ENCODE measurements at places on chromosomes 4 and X.

DNA sequence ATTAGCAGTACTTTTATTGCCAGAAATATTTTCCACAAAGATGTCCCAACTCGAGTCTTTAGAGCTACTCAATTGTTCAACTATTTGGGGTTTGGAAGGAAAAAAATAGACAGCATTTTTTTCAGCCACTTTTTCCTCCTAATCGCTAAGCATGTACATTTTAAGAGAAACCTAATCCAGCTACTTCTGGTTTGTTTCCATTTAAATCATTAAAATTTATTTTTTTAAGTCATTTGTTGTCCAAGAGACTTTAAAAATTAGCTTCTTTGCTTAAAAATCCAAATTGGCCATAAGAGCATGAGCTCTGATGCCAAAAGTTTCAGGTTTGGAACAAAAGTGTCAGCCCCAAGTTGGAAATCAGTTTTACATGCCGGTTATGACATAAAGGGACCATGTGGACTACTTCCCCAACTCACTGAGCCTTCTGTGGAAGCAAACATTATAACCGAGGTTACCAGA, 186.3 kb upstream of the INTU start:
- no peak for DNase-seq

GRCh38 chr4:184234155-184234554, 16.5 kb upstream of the ENPP6 start:
- DNase-seq, result no peak

DNA sequence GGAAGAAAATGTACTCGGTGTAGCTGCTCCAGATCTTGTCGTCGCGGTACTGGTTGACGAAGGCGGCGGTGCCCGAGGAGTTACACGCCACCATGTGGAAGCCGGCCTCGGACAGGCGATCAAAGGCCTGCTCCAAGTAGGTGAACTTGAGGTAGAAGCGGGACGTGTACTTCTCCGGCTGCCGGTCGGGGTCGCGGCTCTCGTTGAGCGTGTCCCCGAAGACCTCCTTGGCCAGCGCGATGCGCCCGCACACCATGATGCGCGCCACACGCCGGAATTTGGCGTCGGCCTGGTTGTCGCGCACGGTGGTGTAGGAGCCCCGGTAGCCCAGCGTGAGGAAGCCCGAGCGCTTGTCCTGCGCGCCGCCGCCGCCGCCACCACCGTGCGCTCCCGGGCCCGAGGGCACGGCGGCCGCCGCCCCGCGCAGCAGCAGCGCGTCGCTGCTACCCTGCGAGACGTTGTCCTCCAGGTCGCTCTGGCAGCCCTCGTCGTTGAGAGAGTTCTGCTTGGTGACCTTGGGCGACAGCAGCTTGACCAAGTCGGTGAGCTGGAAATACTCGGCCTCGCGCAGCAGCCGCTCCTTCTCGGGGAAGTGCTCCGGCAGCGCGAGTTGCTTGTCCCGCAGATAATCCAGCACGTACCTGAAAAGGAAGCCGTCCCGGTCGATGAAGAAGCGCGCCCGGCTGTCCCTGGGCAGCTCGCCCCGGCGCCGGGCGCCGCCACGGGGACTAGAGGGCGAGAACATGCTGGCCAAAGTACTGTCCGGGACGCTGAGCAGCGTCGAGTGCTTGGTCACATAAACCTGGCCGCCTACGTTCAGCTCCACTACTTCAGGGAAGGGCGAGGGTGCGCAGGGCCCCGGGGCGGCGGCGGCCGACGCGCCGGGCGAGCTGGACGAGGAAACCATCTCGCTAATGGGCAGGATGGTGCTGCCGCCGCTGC, 775 bp downstream of the KCTD8 start:
- no peak for DNase-seq

GRCh38 chr4:71201817-71202576, 136.8 kb upstream of the SLC4A4 start:
- DNase-seq, result no peak

DNA sequence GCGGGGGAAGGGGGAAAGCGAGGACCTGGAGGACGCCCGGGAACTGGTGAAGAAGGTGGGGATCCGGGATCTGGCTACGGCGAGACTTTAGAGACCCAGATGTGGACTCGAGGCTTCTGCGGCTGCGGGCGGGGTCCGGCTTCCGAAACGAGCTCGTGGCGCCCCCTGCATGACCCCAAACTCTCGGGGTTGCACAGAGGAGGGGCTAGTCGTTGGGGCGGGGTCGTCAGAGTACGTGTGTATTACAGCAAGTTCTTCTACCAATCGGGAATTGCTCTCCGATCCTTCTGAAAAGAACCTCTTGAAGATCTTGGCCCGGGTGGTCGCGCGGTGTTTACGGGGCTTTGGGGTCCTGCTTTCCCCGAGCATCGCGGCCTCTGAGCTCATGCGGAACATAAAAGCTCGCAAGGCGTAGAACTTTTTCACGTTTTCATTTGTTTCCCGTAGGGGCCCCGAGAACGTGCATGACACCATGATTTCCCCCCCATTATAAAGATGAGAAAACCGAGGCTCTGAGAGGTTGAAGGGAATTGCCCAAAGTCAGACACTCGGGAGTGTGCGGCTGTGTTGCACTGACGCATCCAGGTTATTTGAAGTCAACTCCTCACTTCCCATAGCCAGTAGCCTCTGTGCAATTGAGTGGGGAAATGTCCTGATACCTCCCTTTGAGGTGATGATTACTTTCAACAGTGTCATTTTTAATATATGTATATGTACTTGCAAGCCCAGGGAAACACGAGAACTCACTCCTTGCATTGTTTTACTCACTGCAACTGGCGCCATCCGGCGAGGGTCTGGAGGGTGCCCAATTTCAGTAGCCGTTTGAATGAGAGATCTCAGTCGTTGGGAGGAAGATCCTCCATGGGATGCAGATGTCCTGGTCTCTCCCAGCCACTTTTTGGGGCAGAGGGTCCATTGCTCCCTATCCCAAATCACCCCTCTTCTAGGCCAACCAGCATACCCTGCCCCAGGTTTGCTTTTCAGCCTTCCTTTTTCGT, at the start of gene BEND4:
Gene BEND4 (minus strand): TSS at position 149 of the 998 bp plus-strand sequence. CDS start 512 bp downstream, outside the sequence.
- no peak for DNase-seq

DNA sequence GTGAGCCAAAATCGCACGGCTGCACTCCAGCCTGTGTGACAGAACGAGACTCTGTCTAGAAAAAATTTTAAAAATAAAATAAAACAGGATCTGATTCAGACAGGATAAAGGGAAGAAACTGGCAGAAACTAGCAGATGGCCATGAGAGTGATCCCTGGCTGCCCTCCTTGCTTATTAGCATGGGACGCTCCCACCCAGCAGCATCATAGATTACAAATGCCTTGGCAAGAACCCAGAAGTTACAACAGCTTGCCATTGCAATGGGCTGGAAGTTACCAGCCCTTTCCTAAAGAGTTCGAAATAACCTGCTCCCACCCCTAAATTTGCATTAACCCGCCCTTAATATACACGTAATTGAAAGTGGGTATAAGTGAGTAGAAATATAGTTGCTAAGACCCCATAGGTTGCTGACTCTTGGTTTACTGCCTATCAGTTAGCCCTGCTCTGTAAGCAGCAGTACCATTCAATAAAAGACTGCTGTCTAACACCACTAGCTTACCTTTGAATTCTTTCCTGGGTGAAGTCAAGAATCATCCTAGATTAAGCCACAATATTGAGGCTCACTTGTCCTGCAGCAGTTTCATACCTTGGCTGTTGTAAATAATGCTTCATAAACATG, 9.1 kb upstream of the XAGE2 start:
- no peak for DNase-seq
